ENCODE measurements at places on chromosomes 3 and 15.

- DNase-seq, result no peak
These were observed 58.2 kb upstream of the SCN5A start for GRCh38 chr3:38707730-38708129.

DNA sequence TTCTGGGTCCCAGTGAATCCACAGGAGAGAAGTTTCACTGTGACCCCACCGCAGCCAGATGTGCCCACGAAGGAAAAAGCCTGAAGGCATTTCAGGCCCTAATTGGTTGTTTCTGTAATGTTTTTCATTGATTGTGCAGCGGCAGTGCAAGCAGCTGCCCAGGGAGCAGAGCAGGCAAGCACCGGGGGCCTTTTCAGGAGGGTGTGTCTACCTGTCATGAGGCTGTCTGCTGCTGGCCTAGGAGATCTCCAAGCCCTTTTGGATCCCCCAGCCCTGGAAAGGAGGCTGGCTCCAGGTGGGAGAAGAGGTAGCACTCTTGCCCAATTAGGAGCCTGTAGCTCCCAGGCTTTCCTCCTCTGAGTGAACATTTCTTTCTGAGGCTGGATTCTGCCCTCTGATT lies 108.8 kb downstream of the EPHB1 start:
- no peak for DNase-seq

DNA sequence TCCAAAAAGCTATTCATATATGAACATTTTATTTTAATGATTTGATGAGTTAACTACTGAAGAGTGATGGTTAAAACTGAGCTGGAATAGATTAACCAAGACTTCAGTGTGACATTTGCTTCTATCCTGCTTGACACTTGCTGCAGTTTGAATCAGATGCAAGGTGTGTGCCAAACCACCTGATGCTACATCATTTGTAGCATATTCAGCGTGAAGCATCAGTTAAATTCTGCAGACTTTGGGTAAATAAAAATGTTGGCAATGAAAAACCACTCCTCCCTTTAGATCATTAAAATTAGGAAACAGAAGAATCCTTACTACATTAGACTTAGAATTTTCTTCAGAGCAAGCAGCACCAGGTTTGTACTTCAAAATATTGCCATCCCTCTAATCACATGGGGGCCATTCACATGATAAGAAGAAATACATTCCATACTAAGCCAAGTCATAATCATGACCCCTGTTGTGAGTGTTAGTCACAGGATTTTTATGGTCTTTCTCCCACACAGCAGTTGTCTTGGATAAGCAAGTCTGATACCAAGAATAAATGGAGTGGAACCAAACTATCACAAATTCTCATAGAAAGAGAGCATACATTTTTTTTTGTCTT lies 160.7 kb upstream of the TNIK start:
- DNase-seq, result no peak

DNA sequence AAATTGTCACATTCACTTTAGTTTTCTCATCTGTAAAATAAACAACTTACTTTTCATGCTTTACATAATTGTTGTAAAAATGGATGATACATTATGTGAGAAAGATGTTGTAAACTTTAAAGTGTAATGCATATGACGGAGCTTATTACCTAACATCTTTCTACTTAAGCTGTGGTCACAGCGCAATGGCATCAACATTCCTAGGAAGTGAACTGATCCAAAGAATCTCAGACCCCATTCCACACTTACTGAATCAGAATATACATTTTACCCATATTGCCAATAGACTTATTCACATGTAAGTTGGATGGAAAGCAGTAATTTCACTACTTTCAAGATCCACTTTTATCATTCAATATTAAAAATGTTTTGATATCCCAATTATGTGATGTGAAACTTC lies 497.5 kb downstream of the FGF12 start:
- no peak for DNase-seq

DNA sequence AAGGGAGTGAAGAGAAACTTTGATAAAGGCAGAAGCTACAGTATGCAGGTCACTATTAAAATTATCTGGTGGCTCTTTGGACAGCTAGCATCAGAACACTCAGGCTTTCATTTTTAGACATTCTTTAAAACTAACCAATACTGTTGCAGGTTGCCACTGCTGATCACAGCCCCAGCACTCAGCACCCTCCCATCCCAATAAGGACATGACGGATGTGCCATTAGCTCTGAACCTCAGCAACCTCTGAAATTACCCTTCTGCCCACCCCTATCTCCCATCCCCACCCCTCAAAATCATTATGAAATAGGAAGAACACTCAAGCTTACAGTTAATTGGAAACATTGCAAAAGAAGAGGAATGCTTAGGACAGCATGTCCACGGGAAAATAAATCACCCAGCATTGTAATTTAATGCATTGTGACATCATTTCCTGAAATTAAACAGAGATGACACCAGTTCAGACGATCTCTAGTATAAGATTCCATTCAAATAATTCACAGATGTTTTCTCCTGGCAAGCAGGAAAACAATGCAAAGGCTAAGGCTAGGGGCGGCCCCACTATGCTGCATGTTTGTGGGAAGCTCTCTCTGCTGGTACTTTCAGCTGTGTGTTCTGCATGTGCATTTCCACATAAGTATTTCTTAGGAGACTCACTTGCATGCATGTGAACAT lies 71.6 kb downstream of the MEIS2 start:
- no peak for DNase-seq
